ENCODE measurements at places on chromosomes 2 and 18.
A peak's percentile ranks its signal among the peaks of the same experiment; 100 is the strongest.

- DNase-seq: no peak
Measured at GRCh38 chr18:49304751-49305150, 155.7 kb downstream of the DYM start.

DNA sequence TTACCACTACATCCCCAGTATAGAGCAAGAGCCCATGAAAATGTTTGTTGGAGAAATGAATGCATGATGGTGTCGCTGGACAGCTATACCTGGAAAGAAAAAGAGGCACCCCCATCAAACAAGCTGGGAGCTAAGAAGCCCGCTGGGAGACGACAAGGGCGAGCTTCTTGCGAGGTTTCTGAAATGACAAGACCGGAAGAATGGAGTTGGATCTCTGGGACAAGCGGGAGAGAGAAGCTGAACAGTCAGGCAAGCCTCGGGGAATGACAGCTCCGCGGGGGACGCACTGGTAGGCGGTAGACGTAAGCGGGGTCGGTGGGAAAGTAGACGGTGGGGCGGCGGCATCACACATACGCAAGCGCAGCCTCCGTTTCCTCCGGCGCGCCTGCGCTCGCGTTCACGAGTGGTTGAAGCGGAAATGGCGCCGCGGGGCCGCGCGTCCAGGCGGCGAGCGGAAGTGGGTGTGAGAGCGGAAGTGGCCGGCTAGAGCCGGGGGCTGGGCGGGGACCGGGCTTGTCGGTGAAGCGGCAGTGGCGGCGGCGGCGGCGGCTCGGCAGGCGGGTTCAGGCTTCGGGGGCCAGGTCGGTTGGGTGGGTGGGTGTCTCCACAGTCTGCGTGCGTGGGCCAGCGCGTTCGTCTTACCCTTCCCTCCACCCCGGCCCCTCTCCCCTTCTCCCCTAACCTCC is at the start of gene ARPC2:
ARPC2 (plus strand) TSS at position 516 of the 686 bp plus-strand sequence. CDS start 282 bp downstream, outside the sequence.
- peak; percentile 96 for DNase-seq

GRCh38 chr2:65464604-65465003 is 32.2 kb upstream of the SPRED2 start:
- DNase-seq: no peak

GRCh38 chr2:186946896-186947467 is 98.0 kb upstream of the ZSWIM2 start:
- no peak for DNase-seq

- no peak for DNase-seq
Measured at GRCh38 chr2:127535422-127535901, at the start of gene MYO7B. MYO7B (plus strand) TSS chr2:127535683; CDS start chr2:127559723, 24,040 bp downstream.

Data from activated T-cell treated with anti-CD3 and anti-CD28 coated beads for 48 hours (primary cell).